ENCODE measurements at places on chromosomes 3 and 15.
A peak's percentile ranks its signal among the peaks of the same experiment; 100 is the strongest.

- DNase-seq = no peak
Measured at GRCh38 chr3:194781617-194782016, 95.9 kb downstream of the FAM43A start.

DNA sequence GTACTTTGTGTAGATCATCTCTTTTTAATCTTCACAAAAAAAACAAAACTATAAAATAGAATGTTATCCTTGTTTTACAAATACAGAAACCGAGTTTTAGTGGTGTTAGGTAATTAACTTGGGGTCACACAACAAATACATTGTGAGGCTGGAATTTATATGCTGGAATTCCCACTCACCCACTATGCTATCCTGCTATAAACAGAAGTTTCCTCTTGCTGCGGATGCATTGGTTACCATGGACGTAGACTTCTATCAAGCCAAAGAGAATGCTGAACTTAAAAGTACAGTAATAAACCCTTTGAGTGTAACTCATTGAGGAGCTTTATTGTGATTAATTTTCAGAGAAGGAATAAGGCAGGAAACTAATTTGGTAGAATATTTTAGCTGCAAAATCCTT lies 9.2 kb downstream of the SNAP23 start:
- DNase-seq = no peak

GRCh38 chr3:56536735-56537134 lies 20.2 kb upstream of the CCDC66 start:
- DNase-seq = no peak

DNA sequence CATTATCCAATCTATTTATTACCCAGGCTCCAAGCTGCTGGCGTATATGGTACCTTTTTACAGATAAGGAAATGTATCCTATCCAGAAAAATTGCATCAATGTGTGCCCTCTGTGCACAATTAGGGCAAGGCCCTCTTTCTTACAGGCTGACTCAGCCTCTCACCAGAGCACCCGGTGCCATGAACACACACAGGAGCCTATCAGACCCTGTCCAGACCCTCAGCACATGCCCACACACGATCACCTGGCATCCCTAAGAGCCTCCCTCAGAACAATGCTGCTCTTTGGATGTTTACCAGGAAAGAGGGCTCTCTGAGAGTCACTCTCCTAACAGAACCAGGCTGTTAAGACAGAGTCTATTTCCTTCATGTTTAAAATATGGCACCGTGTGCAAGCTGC lies 460.0 kb upstream of the TBL1XR1 start:
- DNase-seq = no peak

- no peak for DNase-seq
Measured at GRCh38 chr15:47975427-47975826, 145.4 kb upstream of the SLC24A5 start.

GRCh38 chr3:107825556-107825955 lies 265.3 kb downstream of the CD47 start:
- no peak for DNase-seq

GRCh38 chr3:131326307-131326706 lies 55.3 kb upstream of the NUDT16 start:
- DNase-seq = no peak

GRCh38 chr15:56910801-56911200 lies 7.6 kb upstream of the TCF12 start:
- no peak for DNase-seq

DNA sequence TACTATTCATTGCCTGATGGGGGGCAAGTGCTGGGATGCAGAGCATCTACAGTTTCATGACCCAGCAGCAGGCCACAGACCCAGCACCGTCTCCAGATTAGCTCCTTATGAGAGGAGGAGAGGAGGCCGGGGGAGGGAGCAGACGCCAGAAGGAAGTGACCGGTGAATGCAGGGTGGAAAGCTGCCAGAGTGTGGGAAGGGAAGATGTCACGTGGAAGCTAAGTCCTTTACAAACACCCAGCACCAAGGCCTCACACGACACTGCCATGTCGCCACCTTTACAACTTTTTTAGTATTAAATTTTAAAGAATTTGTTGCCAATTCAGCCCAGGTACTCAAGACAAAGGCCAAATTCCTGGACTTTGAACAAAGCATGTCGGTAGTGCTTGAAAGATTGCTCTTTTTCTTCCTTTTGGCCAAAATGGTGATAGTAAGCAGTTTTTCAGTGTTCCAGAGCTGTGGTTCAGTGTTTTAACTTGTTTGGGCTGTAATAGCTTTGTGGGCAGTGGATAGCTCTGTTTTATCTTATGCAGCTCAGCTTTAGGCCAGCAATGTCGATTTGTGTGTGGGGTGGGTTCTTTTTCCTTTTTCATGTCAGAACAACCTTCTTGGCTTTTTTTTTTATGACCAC lies 58.2 kb downstream of the ZBTB38 start:
- no peak for DNase-seq

GRCh38 chr3:143573610-143574303 lies 274.5 kb downstream of the SLC9A9 start:
- no peak for DNase-seq

- DNase-seq = no peak
Measured at GRCh38 chr3:117358717-117359314, 649.2 kb downstream of the TUSC7 start.

DNA sequence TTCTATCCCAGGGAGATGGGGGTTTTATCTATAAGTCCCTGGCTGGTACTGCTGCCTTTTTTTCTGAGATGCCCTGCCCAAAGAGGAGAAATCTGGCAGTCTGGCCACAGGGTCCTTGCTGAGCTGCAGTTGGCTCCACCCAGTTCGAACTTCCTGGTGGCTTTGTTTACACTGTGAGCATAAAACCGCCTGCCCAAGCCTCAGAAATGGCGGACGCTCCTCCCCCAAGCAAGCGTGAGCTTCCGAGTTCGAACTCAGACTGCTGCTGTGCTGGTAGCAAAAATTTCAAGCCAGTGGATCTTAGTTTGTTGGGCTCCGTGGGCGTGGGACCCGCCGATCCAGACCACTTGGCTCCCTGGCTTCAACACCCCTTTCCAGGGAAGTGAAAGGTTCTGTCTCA lies 126.8 kb upstream of the SUCLG2 start:
- no peak for DNase-seq

DNA sequence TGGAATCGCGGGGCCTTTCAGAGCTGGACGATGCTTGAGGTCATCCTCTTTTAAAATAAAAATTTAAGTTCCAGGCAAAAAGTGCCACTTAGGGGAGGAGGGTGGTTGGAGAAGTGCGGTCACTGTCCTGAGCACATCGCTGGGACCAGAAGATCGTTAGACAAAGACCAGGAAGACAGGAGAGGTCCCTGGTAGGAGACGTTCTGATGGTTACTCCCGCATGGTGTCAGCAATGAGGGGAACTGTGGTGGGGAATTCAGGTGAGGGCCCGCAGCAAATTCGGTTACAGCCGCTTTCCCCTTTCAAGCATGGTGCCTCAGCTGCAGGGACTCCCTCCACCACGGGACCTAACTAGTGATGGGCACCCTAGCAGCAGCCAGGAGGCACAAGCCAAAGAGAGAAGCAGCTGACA lies 1.0 kb upstream of the ISY1 start:
- DNase-seq = peak; percentile 5

- DNase-seq = no peak
Measured at GRCh38 chr3:106214641-106215040, 345.8 kb upstream of the CBLB start.

DNA sequence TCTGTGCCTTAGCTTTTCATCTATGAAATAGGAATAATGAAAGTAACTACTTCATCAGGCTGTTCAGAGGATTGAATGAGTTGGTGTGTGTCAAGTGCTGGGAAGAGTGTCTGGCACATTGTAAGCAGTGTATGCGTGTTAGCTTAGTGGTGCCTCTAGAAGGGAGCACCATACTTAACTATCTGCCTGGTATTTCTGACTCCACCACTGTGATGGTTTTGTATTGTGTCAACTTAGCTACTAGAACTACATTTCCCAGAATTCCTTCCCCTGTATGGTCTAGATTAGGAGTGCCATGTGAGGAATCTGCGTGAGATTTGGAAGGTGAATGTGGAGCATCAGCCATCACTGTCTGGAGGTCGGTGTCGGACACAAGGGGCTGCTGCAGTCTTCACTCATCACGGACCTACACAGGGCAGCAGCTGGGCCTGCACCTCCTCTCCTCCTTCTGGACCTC lies 115.4 kb upstream of the GALNT15 start:
- no peak for DNase-seq

DNA sequence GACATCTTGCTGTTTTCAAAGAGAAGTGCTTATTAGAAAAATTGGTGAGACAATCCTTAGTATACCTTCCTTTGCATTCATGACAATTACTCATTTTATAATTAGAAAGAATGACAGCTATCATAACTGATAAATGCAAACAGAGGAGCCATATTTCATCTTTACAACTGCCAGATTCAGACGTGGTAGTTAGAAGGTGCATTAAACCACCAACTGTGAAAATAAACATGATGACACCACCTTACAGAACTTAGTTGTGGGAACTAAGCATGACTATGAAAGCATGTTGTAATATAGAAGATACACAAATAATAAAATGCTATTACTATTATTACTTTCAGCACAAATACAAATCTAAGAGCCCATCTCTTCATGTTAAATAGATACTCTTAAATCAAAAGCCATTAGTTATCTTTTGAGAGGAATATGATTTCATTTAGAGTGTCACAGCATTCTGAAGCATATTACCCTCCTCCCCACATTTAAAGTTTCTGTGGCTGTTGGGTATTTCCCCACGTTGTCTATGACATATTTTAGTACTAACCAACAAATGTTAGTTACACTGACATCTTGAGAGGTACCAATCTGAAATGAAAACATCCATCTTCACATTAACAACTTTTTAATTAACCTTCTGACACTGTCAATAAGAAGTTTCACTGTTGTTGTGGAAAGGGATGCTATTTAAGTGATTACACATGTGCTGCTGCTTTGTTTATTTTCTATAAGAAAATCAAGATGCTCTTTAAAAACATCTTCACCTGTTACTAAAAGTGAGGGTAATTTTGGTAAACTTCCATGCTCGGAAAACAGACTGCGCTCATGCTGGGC lies 163.8 kb downstream of the LSAMP start:
- no peak for DNase-seq

DNA sequence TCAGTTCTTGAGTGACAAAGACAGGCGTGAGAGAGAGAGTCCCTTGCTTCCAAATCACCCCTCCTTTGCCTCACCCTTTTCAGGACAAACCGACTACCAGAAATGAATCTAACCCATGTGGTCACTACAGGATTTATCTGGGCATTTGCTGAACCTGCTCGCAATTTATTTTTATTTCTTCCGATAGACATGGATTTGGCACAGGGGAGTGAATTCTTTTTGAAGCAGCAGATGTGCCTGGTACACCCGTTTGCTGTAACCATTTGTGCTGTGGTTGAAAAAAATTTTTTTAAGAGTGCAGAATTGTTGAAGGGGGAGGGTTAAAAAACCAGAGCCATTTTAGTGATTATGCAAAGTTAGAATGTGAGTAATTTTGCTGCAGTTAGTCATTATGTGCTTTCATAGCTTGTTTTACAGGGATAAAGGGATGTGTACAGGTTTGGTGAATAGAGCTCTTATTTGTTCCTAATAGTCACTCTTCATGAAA lies 442.0 kb downstream of the LPP start:
- DNase-seq = no peak

- DNase-seq = no peak
Measured at GRCh38 chr15:33369941-33370622, 59.3 kb downstream of the RYR3 start.

GRCh38 chr15:66038387-66039116 lies 169.3 kb downstream of the RAB11A start:
- no peak for DNase-seq

GRCh38 chr3:37227870-37228549 lies 53.6 kb upstream of the LRRFIP2 start:
- DNase-seq = no peak

GRCh38 chr15:45168751-45169551 lies 18.8 kb downstream of the SHF start:
- DNase-seq = no peak

- DNase-seq = no peak
Measured at GRCh38 chr3:861721-862120, 231.1 kb upstream of the CNTN6 start.

DNA sequence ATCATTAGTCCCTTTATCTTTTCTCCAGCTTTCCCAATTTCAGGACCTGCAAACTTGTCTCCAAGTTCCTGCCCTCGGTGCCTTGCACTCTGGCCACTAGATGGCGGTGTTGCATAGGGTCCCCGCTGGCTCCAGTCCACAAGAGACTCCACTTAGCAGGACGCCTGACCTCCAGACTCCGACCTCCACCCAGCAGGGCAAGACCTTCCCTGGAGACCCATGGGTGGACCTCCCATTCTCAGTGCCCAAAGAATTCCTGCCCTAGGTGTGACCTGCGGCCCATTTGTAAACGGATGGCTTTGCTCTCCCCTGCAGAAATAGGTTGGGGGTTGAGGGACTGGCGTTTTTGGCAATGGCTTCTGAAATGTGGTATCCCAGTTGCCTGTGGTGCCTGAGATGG lies 82.6 kb downstream of the LSM3 start:
- peak; percentile 28 for DNase-seq

- DNase-seq = peak; percentile 20
Measured at GRCh38 chr3:137946356-137946973, 63.5 kb upstream of the CLDN18 start.

Measured in stimulated activated CD8-positive, alpha-beta memory T cell treated with anti-CD3 and anti-CD28 coated beads, Interleukin-15, amount 100 ng/mL, for 4 hours (primary cell).